ENCODE measurements at places on chromosomes 3 and 15.

GRCh38 chr3:135141160-135141559 lies 346.1 kb downstream of the EPHB1 start:
- no peak for DNase-seq

- DNase-seq, result no peak
Measured at GRCh38 chr3:133627789-133628188, 34.0 kb downstream of the TOPBP1 start.

- no peak for DNase-seq
Measured at GRCh38 chr3:114506591-114507300, 212.9 kb downstream of the TIGIT start.

DNA sequence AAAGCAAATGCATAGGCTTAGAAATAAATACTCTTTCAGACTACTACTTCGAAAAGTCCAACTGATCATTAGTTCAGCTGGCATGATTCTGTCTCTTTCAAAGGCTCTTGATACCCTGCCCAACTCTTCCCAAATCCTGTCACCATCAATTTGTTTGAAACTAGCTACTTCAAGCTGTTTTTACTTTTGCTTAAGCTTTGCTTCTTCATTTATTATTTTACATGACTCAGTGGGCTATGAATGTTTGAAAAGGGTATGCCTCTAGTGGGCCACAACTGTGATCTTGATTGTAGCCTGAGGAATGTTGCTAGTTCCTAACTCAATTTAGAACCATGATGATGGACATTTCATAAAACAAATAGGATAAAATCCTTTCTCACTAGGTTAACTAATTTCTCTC lies 340.8 kb downstream of the NAALADL2 start:
- no peak for DNase-seq

GRCh38 chr3:127788451-127788909 lies 33.8 kb downstream of the MGLL start:
- DNase-seq, result no peak

DNA sequence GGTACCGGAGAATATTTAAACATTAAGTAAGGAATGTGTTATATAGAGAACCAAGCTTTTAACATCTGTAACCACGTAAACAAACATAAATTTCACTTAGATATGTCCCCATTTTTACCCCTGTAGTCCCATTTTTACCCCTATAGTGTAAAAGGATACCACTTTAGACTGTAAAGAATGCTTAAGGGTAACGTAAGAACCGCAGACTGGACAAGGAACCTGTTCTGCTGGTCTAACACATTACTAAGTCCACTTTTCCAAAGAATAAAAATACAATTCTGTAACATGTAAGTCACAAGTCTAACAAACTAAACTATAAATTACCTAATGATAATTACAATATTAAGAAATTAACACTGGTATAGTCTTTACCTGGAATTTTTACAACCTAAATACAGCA lies 2.9 kb downstream of the SLC12A6 start:
- no peak for DNase-seq

- no peak for DNase-seq
Measured at GRCh38 chr3:158430968-158431367, 140.0 kb upstream of the MLF1 start.
